Naive thymus-derived CD4-positive, alpha-beta T cell (primary cell): ENCODE measurements at places on chromosomes 6 and 20. TPM values are rescaled to one million over a fixed set of nuclear protein-coding genes. Genes with fewer than 3 reads are reported as not detected.

FKBP1C gene
- total RNA-seq, result not detected

KIF6 gene
- not detected for total RNA-seq

RIMS1 gene
- total RNA-seq, result not detected

DNA sequence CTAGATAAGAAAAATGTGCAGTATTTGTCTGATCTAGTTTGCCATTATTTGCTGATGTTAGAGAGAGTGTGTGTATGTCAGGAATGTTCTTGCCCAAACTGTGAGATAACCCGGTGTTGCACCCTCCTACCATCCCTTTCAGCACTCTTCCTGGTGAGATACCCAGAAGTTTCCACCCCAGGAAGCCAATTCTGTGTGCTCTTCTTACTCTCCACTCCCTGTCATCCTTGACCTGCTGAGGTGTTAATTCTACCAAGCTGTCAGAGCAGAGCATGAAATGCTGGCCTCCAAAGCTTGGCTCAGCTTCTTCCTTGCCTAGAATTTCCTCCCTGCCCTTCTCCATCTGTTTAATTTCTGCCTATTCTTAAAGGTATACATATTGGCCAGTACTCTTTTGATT is 237.3 kb upstream of the CNR1 start:
- no peak for DNase-seq

DNA sequence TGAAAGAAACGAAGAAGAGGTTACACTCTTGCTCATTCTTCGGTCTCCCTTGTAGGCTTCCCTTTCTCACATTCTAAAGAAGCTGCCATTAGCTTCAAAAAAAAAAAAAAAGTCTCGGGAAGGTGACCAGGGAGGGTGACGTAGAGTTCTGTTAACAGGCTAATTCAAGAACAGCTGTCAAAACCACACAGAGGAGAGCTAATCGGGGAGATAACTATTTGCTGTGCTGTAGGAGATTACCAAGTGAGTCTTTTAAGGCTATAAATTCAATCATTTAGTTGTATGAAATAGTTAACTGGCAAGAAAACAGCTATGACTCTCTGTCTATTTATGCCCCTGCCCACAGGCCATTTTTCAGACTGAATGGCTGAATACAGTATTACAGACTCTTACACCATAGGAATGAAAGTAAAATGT is 256.8 kb downstream of the SYNE1 start:
- DNase-seq, result no peak

- no peak for DNase-seq
These were observed 95.3 kb upstream of the SGK1 start for GRCh38 chr6:134413241-134413643.

DNA sequence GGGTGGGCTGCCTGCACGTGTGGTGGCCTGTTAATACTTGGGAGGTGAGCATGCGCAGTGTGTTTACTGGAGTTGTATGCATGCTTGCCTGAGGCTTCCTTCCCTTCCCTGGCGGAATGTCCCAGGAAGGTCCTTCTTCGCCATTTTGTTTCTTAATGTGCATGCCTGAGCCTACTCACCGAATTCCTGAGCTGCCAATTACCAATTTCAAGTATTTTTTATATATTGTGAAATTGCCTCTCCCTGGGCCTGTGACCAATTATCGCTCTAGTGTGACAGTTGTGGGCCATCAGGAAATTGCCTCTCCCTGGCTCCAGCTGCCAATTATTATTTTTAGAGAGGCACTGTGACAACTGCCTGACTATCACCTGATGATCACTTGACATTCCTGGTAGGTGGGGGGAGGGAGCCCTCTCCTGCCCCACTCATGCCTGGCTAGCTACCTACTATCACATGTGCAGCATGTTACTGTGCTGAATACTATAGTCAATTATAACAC is 70.0 kb downstream of the FAM50B start:
- DNase-seq, result no peak

DNA sequence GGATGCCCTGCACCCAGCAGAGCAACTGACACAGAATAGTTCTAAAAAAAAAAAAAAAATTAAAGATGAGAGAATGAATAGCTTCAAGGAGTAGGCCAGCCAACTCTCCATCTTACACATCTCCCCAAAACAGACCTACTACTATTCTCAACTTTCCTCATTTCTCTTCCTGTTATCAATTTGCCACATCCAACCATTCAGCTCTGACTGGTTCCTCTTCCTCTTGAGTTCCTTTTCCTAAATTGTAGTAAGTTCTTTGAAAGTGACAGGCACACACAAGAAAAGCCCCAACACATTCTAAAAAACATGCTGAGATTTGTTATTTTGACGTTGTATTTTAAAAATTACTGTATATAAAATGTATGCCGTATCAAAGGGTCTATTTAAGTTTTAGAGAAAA is 117.2 kb downstream of the PDSS2 start:
- no peak for DNase-seq

- no peak for DNase-seq
These were observed 56.1 kb downstream of the DACT2 start for GRCh38 chr6:168263351-168263905.

GRCh38 chr20:13898012-13898612 is 92.3 kb downstream of the SEL1L2 start:
- no peak for DNase-seq

DNA sequence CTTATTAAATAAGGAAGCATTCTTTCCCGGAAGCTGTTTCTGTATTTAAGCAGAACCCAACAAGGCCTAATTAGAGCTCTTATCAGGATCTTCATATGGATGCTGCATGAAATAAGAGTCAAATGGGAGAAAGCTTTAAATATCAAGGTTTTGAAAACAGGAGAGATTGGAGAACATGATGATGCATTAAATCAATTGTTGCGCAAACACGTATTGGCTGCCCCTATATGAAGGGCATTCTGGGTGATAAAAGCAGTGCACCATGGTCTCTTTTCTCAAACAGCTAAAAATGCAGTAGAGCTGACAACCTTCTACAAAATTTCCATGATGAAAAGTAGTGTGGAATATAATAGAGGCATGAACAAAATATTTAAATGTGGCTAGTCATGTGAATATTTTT is 98.9 kb downstream of the TBXT start:
- DNase-seq, result no peak
